ENCODE measurements at places on chromosomes 12 and 14.

DNA sequence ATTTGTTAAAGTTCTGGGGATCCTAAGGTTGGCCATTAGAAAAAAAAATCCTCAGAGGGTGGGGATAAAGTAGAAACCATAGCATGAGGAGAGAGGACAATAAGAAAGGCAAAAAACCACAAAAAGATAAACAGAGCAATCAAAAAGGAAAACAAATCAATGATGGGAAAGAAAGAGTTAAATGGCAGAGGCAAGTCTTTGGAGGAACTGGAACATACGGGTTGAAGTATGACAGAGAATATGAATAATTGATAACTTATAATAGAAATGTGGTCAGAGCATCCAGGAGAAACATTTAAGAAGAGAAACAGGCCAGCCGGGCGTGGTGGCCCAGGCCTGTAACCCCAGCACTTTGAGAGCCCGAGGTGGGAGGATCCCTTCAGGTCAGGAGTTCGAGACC, 17.8 kb upstream of the SALL2 start:
- DNase-seq, result no peak

DNA sequence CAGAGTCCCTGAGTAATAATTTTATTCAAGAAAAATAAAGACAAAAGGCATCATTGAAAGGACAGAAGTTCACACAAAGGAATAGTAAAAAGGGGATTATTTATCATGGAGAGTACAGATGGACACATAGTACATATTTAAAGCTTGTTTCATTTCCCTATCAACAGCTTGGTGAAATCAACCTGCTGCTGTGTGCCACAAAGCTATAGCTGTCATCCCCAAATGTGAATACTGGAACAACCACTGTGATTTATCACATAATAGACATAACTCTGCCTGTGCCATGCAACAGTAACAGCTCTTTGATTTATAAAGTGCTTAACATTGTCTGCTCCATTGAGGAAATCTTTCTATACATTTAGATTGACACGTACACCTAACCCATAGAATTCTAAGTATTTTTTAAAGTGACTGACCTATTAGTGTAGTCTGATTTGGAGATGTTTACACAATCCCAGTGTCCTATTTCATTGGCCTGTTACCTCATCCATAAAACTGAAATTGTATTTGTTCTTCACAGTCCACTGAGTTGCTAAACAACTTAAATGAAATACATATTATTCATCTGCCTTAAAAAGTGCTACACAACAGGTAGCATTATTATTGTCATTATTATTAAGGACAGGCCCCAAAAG, 3.3 kb downstream of the NEMF start:
- no peak for DNase-seq

DNA sequence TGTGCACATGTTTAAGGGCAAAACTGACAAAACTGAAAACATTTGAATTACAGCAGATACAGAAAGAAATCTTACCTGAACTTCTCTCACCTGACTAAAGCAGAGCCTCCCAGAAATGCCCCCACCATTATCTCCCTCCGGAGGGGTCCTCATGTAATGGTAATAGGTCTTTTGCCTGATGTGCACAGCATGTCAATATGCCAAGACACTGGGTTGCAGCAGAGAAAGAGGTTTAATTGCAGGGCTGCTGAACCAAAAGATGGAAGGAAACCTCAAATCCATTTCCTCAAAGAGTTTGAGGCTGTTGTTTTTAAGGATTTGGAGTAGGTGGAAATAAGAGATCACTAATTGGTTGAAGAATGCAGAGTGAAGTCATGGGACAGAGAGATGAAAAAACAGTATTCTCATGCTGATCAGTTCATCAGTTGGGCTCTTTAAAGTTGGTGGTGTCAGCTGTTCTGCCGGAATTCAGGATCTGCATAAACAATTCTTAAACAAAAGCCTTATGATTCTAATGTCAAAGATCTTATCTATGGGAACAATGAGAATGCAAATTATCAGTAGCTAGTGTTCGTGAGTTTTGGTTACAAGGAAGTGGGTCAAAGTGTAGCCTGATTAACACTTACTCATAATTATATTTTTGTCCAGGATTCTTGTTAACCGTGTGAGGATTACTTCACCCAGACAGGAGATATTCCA, 18.2 kb downstream of the ANG start:
- no peak for DNase-seq

- no peak for DNase-seq
These were observed 23.9 kb downstream of the LRRK2 start for GRCh38 chr12:40248585-40249297.

DNA sequence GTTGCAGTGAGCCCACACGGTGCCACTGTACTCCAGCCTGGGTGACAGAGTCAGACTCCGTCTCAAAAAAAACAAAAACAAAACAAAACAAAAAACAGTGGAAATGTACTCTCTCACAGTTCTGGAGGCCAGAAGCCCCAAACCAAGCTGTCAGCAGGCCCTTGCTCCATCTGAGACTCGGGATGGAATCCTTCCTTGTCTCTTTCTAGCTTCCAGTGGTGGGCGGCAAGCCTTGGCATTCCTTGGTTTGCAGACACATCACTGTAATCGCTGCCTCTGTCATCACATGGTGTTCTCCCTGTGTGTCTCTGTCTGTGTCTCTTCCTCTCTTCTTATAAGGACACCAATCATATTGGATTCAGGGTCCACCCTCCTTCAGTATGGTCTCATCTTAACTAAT, 6.4 kb downstream of the TNS2 start:
- no peak for DNase-seq

GRCh38 chr12:132161036-132161781, 17.0 kb downstream of the NOC4L start:
- DNase-seq, result no peak

DNA sequence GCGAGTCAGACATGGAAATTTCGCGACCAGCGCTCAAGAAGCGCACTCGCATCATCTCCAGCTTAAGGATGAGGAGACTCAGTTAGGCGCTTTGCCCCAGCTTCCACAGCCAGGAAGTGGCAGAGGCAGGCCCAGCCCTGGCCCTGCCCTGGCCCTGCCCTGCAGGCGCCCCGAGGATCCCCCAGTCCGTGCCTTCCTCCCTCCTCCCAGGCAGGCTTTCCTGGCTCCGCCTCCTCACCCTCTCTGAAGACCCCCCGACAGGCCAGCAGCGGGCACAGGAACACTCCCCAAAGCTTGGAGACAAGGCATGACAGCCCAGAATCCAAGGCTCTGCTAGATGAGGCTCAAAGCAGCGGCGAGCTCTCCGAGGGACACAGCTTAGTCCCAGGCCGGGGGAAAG, 25.1 kb downstream of the UBR7 start:
- DNase-seq, result no peak

- peak; percentile 78 for DNase-seq
These were observed at the start of gene SMOC1 for GRCh38 chr14:69879175-69880043. SMOC1 (plus strand) TSS chr14:69879416; CDS start chr14:69879679, 263 bp downstream.

DNA sequence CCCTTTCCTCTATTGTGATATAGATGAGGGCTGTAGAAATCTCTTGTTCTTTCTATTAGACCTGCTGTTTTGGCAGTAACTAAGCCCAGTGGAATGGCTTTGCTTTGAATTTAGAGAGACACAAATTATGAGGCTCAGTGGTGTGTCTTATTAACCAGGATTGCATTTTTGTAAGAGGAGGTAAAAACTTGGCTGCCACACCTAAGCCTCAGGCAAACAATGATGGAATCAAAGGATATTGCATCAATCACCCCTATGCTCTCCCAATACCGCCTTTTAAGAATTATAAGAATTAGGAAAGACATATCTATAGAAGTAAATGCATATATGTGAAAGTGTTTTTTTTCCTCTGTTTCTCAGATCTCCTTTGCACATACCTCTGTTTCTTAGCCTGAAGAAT, 63.3 kb downstream of the ACSS3 start:
- no peak for DNase-seq

- DNase-seq, result no peak
These were observed 133.5 kb downstream of the CPNE8 start for GRCh38 chr12:38771871-38772270.

- peak; percentile 22 for DNase-seq
These were observed at the start of gene GSC for GRCh38 chr14:94769391-94770250. GSC (minus strand) TSS chr14:94770113; CDS start chr14:94770015, 98 bp downstream.

- DNase-seq, result no peak
These were observed 377.7 kb downstream of the NUAK1 start for GRCh38 chr12:105761075-105761474.

DNA sequence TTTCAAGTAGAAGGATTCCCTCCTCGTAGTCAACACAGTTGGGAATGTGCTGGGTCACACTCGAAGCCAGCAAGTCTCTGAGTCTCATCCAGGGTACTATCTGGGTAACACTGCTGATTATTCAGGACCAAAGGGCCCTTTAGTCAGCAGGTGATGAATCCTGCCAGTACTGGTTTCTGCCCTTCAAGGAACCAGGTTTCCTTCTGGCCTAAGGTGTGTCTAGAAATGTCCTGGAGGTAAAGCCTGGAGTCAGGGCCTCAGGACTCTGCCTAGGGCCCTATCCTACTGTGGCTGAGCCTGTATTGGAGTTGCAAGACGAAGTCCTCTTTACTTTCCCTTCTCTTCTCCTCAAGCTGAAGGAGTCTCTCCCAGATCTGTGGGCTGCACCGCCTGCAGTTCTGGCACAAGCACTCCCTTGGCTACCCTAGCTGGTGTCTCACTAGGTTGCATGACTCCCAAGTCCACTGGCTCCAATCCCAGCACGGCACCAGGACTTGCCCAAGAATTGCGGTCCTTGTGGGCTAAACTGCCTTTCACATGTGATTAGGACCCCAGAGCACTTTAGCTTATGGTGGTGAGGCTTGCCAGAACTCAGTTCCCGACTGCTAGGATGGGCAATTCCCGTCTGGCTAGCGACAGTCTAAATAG, 193.7 kb upstream of the PDE3A start:
- no peak for DNase-seq

- no peak for DNase-seq
These were observed 12.7 kb downstream of the ERP29 start for GRCh38 chr12:112025808-112026375.
